Fibroblast of mammary gland (primary cell): ENCODE measurements at places on chromosomes 12 and 14.

GRCh38 chr12:40310211-40310610 lies 85.4 kb downstream of the LRRK2 start:
- DNase-seq = no peak

GRCh38 chr14:61219673-61220072 lies 61.5 kb downstream of the TMEM30B start:
- peak; percentile 61 for DNase-seq

DNA sequence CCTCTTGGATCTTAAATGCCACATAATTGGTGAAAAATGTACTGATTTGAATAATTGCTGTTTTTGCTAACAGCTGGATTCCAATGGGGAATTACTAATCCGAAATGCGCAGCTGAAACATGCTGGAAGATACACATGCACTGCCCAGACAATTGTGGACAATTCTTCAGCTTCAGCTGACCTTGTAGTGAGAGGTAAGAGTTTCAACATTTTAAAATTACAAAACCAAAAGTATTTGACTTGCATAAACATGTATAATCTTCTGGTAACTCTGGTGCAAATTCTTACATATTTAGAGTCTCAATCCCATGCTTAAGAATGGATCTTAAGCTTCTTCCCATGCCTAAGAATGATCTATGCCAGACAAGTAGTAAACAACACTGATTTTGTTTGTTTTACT lies 229.1 kb upstream of the PDZRN4 start:
- peak; percentile 53 for DNase-seq

GRCh38 chr14:99271221-99271941 lies 616 bp downstream of the BCL11B start:
- DNase-seq = no peak

DNA sequence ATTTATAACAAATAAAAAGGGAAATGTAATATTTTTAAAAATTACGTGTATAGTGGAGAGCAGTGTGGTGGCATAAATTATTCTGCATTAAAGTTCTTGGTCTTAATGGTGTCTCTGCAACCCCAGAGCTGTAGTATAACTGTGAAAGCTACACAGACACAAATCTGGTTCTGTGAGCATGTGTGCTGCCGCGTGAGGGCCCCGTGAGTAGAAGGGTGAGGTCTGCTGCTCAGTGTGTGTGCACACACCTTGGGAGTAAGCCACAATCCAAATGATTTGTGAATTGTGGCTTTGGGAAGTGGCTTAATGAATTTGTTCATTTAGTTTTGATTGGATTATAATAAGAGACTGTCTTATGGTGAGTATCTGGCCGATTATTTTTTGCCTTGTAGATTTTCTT lies 16.8 kb downstream of the PELI2 start:
- DNase-seq = peak; percentile 16

DNA sequence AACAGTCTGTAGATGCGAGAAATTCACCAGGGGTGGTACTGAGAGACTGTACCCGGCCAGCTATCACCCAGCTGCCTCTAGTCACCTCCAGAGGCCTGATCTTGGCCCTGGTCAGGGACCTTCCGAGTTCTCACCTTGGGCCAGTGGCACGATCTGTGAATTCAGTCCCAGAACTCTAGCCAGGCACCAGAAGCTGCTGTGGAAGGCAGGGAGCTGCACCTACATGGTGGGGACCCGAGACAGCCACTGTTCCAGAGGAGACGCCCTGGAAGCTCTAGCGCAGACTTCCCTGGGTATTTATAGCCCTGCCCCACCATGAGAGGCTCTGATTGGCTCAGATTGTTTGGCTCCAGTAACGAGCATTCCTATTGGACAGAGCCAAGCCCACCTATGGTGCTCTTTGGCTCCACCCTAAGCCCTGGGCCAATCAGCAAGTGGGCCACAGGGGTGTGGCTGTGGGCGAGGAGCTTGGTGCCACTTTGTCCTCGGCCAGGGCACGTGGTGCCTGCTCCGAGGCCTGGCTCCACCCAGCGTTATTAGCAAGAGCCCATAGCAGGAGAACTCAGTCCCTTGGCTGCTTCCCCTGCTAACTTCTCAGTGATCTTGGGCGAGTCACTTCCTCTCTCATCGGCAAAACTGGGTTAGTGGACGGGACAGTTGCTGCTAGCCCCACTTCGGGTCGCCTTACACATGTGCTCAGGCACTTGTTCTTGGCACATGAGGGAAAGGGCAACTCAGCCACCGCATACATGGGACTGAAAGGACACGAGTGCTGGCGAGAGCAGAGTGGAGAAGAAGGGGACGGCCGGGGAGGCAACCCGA lies 89.0 kb upstream of the BCL11B start:
- no peak for DNase-seq

DNA sequence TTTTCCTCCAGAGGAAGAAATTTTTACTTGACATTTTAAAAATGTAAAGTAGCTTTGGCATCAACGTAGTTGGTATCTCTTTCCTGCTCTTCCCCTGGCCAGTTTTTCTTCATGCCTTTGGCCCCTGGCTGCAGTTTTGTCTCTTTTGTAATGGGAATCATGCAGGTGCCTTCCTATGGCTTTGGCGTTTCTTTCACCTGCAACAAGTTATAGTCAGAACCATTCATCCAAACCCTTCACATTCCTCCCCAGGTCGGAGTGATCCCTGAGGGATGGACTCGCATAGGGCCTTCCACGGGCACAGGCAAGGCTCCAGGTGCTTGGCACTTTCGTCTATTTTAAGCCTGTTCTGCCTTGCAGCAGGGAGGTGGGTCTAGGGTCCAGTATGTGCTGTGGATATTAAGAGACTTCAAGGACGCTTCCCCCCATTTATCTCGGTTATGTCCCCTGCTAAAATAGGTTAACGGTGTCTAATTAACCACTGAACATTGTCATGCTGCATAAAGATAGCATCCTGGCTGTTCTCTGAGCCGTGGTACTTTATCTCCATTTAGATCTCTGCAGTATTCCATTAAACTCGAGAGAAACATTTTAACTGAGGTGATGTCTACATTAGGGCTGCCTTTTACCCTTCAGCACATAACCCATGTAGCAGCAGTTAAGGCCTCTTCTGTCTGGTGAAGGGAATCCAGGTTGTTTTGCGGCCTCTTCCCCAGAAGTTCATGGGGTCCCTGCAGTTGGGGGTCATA lies 66.3 kb downstream of the IFT43 start:
- no peak for DNase-seq

GRCh38 chr14:100056964-100057795 lies 8.0 kb upstream of the EVL start:
- peak; percentile 58 for DNase-seq

DNA sequence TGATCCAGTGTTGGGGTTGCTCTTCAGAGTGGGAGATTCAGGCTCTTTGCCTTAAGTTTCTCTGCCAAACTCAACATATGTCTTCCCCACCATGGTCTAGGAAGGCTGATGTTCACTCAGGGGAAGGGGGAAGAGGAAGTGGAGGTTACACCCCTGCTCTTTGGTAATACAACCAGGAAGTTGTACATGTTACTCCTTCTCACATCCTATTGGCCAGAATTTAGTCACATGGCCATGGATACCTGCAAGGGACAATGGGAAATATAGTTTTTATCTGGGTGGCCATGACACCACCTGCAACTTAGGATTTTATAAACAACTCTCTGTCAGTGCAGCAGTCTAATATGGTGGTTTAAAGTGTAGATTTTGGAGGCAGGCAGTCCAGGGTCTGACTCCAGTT lies 150.9 kb downstream of the TBX5 start:
- no peak for DNase-seq

GRCh38 chr14:67436006-67436866 lies 24.3 kb upstream of the PLEK2 start:
- no peak for DNase-seq

DNA sequence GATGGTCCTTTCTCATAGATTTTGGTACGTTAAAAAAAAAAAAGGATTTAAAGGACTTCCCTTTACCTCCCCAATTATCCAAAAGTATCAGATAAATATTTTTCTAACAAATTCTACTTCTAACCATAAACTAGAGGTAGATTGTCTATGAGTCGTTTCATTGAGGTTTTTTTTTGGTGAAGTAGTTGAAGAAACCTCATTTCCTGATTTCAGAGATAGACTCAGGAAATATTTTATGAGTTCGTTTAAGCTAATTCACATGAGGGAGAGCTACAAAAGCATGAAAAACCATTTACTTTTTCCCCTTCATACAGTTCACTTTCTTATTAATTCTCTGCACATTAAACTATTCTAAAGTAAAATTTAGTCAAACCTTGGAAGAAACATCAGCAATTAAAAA lies 112.5 kb downstream of the RALGAPA1 start:
- no peak for DNase-seq
